ENCODE measurements at places on chromosomes 2 and 18. TPM values are rescaled to one million over a fixed set of nuclear protein-coding genes. Genes with fewer than 3 reads are reported as not detected.

DNA sequence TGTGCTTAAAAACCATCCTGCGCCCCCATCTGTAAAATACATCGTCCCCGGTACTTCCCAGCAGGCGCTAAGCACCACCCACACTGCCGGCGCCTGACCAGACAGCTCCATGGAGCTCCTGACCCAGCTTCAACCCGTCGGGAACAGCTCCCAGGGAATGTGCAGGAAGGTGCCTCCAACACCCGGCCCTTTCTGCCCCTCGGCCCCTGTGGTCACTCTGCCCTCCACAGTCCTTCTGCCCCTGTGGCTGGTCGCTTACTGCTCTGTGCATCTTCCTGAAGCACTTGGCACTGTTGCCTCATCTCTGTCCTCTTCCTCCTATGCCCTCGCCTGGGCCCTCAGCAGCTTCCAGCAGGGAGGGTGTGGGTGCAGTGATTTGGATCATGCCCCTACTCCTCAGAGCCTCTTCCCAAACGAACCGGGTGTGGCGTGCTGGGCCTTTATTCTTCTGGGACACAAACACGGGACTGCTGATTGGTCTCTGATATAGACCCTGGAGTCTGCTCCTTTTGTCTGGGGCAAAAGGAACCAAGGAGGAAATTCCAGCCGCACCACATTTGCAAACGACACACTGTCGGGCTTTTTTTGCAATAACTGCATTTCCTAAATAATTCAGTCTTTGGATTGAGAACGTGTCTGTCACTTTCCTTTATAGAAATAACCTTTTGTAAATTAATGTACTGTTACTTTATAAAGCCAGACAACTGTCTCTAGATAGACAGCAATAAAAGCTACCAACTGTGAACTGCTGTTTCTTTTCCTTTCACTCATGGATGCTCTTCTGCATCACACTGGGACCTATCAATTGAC lies 65.9 kb downstream of the ADI1 start:
- DNase-seq, result no peak

- no peak for DNase-seq
These were observed 104.2 kb upstream of the FZD7 start for GRCh38 chr2:201929281-201930026.

DNA sequence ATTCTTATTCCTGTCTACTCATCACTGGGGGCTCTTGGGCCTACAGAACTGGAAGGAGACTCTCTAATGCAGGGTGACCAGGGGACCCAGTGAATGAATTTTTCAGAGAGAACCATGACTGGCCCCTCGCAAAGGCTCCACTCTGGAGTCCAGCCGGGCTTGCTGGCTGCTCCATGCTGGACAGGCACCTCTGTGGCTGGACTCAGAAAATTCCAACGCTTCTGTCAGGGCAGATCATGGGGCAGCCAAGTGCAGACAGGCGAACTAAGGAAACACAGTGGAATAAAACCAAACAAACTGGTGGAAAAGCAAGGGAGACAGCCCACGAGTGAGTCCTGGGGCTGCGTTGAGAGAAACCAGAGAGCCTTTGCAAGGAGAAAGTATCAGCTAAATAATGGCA lies 57.2 kb downstream of the ACAA2 start:
- DNase-seq, result no peak

DNA sequence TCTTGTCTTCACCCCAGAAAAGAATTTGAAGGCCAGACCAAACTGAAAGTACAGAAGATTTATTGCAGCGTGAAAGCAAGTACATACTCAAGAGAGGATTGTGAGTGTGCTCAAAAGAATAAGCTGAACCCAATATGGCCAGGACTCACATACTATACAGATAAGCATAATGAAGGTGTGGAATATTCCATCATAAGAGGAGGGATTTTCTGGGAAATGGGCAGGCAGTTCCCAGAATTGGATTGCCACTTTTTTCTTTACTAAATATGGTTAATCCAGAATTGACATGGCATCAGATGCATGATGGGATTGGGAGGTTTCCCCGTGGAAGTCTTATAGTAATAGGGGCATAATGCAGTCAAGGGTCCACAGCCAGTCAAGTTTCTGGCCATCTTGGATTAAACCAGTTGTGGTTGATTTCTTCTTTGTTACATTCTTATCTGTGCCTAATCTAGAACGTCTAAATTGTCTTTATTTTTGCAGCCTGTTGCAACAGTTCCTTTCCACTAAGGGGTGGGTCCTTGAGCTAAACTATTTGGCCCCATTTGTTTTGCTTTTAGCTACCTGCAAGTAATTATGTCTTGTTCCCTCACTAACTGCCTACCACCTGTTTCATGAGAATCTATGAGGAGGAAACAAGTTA lies 9.0 kb downstream of the SP140L start:
- no peak for DNase-seq

- no peak for DNase-seq
These were observed 375.1 kb upstream of the ID2 start for GRCh38 chr2:8306530-8307351.

- no peak for DNase-seq
These were observed 130.6 kb downstream of the LNPK start for GRCh38 chr2:175871331-175872004.

PDE11A gene
- 4.4 TPM for total RNA-seq

RBBP8 gene
- total RNA-seq, result 6.1 TPM

IL36B gene
- total RNA-seq, result not detected

Data from left ventricle myocardium superior (tissue), 1 donor.